Large intestine (tissue), 12 donors: ENCODE measurements at places on chromosomes 4 and X. TPM values are rescaled to one million over a fixed set of nuclear protein-coding genes. Genes with fewer than 3 reads are reported as not detected.
A peak's percentile ranks its signal among the peaks of the same experiment; 100 is the strongest.

DNA sequence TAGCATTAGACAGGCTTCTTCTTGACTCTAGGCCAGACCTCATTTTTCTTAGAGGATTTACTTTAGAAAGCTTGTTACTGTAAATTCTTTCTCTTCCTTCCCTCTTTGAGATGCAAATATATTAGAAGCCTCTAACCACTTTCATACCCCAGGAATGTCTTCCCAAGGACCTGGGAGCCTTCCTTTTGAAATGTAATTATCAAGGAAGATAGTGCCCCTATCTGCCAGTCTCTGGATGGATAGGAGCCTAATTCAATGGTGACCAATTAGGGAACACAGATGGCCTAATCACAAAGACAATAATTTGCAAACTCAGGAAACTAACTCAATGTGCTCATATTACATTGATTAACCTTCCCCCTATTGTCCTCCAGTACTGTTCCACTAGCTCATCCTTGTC, 145.6 kb upstream of the DCAF8L1 start:
- no peak for DNase-seq

DNA sequence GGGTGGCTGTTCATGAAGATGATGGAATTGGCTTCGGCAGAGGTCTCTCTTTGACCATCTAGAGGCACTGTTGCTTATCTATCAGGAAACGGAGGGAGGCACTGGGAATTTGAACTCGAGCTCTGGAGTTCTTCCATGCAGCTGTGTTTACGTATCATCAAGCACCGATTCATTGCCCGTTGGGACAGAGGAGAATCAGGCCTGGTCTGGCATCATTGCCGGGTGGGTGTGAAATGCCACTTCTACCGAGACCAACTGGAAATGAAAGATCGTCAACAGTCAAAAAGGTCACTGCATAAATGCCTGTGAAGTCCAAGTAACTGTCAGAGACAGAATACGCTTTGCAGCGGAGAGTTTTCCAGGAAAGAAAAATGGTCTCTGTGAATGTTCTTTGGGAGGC, 166.9 kb downstream of the ASMT start:
- no peak for DNase-seq

GRCh38 chr4:184281231-184282139, 63.8 kb upstream of the ENPP6 start:
- DNase-seq, result no peak

- no peak for DNase-seq
Measured at GRCh38 chr4:6943012-6943884, 33.6 kb downstream of the TBC1D14 start.

DNA sequence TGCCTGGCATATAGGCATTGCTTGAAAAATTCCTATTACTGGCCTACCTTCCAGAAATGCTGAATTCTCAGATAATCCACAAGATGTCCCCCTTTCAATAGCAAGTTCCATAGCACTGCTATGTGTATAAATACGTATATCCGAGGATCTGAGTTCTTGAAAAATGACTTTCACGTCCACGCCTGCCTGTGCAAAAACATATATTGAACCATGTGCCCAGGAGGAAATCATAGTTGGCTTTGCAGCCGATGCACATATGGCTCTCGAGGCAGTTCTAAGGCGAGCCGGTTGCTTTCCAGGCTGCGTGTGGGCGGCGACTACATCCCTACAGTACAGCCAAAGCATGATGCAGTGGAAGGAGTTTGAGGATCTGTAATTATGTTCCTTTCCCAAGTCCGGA, 55.4 kb upstream of the ESX1 start:
- peak; percentile 7 for DNase-seq

DNA sequence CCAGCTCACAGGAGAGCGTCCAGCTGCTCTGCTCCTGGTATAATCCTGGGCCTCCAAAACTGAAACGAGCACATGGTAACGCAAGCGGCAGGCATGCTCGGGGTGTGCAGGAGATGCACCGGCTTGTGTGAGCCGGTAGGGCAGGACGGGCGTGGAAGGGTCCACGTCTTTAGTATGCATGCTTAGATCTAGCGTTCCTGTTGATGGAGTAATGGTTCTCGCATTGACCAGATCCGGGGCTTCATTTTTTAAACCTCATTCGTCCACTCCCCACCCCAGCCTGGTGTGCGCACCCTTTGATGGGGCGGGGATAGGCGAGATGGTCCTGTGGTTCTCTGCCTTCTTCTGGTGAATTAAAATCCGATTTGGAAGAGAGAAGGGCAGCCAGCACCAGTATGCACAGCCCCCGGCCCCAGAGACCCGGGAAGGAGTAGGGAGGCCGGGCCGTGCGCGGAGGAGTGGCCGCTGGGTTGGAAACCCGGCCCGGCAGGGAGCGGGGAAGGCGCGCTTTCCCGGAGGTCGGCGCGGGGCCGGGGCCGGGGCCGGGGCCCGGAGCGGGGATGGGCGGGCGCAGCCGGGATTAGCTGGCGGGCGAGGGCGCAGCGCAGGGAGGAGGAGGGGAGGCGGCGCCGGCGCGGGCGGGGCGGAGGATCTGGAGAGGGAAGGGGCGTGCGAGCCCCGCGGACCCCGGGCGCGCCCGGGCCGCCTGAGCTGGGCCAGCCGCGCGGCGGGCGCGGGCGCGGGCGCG, 39.9 kb downstream of the FAM149A start:
- peak; percentile 32 for DNase-seq

DNA sequence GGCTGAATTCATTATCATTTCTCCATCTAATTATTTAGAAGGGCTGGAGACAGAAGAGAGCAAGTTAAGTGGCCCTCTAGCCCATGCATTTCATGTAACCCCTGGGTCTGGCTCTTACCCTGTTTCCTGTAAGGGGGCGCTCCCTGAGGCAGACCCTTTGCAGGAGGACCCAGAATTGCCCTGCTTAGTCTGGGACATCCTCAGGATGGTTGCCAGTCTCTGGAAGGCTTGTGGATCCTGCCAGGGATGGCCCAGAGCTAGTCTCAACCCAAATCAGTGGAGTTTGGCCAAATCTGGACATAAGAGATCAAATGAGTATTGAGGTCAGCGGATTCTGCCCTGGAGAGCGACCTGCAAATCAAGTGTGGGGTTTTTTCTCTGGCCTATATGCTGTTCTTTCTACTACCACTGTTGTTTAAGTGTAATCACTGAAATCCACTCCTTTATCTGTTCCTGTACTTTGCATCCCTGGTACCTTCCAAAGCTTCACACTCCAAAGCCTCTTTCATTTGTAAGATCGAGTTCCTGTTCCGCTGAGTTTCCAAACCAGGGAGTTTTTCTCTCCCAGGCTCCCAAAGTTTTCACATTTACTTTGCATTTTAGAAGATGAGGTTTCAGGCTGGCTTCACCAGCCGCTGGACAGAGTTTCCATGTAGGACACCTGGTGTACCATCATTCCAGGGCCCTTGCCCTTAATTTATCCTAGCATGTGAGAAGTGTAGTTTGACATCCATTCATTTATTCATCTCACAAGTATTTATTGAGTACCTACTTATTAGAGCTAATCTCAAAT, 6.3 kb downstream of the KLF3 start:
- DNase-seq, result peak; percentile 39

DNA sequence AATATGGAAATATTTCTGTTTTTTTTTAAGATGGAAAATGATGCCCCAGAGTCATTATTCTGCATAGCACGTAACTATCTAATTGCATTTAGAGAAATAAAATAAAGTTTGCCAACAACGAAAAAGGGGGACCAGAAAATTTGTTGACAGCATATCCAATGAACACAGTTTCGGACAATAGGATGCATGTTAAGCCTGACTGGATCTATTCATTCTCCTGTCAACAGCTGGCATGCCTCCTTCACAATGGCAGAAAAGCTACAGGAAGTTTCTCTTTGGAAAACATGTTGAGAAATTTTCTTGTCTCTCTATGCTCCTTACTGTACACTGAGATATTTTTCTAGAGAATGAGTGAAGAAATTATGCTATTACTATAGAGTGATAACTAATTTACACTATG, 262.5 kb downstream of the GRID2 start:
- DNase-seq, result no peak

- no peak for DNase-seq
Measured at GRCh38 chr4:11912886-11913285, 484.2 kb upstream of the HS3ST1 start.

DNA sequence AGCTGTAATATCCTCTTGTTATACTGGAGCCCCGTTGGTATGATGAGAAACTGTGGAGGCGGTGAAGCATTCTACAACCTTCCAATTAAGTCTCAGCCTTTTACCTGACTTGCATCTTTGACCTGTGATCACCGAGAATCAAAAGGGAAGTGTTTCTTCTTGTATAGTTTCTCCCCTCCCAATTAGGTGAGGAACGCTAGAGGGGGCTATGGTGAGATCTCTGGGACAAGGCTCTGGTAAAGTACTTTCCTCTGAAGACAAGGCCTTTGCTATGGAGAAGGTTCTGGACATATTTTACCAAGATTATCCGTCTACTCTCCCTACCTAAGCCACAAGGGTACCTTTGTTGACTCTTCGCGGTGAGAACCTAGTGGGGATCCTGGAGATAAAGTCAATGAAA, 111.3 kb downstream of the CBLL2 start:
- DNase-seq, result no peak

DNA sequence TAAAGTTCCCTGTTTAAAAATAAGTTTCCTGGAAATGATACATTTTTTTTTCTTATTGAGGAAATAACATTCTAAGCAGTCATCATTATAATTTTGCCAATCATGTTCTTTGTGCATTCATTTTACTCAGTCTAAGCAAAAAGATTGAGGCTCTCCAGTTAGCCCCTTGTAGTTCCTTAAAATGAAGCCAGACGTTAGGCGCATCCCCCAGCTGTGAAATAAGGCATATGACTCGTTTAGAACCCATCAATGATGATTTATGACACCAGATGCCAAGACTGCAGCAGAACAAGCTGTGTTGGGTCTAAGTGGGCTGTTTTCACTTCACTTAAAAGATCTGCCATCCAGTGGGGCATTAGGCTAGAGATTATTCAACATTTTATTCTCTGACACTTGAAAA, 17.0 kb downstream of the PDGFC start:
- no peak for DNase-seq

GRCh38 chrX:146907391-146908240, 93.1 kb upstream of the CXorf51A start:
- no peak for DNase-seq

DNA sequence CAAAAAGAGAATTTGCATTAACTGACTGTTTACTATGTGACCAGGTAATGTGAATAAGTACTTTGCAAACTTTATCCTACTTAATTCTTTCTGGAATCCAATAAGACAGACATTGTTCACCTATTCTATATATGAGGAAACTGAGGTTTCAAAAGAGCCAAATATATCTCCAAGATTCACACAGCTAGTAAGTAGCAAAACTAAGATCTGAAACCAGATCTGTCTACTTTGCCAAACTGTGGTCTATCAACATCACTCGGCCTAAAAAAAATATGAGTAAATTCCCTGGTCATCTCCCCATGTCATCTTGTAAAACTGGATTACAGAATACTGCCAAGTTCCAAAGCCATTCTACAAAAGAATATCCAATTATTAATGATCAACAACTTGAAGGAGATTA, 52.8 kb downstream of the ANAPC10 start:
- no peak for DNase-seq

- DNase-seq, result no peak
Measured at GRCh38 chr4:94334476-94334875, 8.2 kb downstream of the HPGDS start.

- DNase-seq, result no peak
Measured at GRCh38 chrX:131617182-131617581, 73.3 kb downstream of the OR13H1 start.

DNA sequence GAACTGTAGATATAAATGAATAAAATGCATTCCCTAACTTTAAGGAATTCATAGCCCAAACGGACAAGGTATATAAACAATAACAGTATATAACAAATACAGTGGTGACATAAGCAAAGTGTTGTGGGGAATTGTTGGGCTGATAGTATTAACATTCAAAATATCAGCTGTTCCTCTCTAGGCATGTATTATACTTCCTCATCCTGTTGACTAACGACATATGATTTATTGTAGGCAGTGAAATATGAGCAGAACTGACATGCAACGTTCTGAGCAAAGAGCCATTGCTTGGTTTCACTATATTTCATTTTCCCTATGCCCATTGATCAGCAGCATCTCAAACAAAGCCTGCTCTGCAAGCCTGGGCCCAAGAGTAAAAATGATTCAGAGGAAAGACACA, 143.9 kb downstream of the PTCHD1 start:
- DNase-seq, result no peak

MGARP gene
- polyA plus RNA-seq, result 0.37 TPM

RHOXF2B gene
- polyA plus RNA-seq, result 0.07 TPM

GAGE12E gene
- not detected for polyA plus RNA-seq

WDR19 gene
- polyA plus RNA-seq, result 26.2 TPM

KLF8 gene
- 4.4 TPM for polyA plus RNA-seq

SCML2 gene
- 6.1 TPM for polyA plus RNA-seq
